ENCODE measurements at places on chromosomes 2 and 18.

- no peak for DNase-seq
Observed at GRCh38 chr18:13577091-13577697, 149.2 kb downstream of the FAM210A start.

GRCh38 chr2:33365264-33365970, 111.0 kb upstream of the RASGRP3 start:
- DNase-seq, result no peak

DNA sequence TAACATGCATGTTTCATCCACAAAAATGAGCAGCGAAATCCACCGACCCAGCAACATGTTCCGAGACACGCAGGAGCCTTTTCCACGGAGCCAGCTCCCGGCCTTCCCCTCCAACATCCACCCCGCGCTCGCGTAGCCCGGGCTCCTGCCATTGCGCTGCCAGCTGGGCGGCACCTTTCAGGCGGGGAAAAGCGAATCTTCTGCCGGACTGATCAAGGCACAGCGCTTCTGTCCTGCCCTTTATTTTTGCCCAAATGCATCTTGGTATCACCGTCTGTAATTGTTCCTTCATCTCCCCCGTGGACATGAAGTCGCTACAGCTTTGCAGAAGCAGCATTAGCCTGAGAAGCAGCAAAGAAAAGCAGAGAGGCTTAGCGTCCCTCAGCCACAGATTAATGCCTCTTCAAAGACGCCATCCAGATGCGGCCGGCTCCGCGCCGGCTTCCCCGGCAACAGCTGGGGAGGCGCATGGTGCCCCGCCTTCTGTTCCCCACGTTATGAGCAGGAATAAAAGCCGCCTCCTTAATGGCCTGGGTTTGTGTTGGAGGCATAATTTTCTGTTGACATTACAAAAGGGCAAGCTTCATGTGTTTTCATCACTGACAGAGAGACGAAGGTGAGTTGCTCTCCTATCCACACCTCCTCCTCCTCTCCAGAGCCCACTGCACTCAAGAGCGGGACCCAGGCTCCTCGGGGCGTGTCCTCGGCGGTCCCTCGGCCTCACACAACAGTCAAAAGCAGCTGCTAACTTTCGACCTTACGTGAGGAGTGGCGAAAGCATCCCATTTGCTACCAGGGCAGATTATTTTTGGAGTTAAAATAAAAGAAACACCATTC, 122.1 kb upstream of the SALL3 start:
- DNase-seq, result no peak

- no peak for DNase-seq
Observed at GRCh38 chr2:235539773-235540172, 45.9 kb downstream of the AGAP1 start.

GRCh38 chr2:6648596-6649247, 217.0 kb downstream of the CMPK2 start:
- no peak for DNase-seq

DNA sequence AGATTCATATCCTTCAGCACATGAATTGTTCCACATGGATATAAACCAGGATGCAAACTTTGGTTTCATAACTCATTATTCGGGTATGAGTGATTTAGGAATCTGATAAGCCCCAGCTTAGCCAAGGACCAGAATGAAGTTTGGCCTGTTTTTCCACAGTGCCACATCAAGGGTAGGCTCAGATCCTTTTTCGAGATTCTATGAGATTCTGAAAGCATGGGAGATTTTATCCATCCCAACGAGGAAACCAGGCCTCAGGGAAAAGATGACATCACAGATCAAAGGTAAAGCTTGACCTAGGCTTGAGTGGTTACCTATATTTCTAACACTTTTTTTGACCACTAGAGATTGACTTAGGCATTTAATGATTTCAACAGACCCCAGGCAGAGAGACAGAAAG, 590.8 kb upstream of the PKDCC start:
- no peak for DNase-seq

- no peak for DNase-seq
Observed at GRCh38 chr2:239873656-239874635, 151.2 kb downstream of the NDUFA10 start.

DNA sequence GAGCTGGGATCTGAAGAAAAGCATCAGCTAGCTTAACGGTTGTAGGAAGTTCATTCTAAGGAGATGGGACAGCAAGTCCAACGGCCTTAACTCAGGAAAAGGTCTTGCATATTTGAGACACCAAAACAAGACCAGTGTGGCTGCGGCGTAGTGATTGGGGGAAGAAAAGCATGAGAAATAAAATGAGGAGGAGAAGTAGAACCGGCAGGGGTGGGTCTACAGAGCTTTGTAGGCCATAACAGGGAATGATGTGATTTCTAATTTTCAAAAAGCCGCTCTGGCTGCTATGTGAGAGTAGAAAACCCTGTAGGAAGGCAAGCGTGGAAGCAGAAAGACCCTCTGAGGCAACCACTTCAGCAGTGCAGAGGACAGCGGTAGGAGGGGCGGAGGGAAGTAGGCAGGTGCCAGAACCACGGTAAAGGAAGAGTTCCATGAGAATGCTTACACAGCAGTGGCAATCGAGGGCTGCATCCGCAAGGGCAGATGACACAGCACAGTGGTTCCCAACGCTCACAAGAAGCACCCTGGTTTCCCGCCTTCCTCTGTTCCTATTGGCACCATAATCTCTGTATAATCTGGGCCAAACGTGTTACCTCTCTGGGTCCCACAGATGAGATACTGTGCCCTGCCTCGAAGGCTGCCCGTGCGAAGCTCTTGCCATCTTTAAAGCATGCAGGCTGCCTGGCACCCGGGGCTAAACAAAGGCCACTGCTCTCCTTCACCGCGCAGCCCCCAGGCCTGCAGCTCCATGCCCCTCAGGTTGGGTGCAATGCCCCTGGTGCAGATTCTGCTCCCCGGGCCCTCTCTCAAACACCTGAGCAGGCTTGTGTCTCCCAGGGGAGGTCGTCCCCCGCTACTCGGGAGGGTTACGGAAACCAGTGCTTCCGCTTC, 795 bp downstream of the ANKRD39 start:
- DNase-seq, result peak; percentile 56

DNA sequence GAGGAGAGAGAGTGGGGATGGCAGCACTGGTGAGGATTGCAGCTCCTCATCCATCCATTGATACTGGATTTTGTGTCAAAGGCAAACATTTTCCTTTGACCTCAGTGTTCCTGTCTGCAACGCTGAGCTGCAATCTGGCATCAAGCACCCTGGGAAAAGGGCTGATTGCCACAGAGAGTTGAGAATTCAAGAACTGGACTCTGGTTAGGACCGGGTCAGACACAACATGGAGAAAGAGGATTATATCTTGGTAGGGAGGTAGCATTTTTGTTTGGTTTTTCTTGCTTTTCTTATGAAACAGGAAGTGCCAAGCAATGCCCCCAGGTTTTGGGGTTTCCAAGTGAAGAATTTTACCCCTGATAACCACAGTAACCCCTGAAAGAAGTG, 81.9 kb upstream of the PKDCC start:
- no peak for DNase-seq

DNA sequence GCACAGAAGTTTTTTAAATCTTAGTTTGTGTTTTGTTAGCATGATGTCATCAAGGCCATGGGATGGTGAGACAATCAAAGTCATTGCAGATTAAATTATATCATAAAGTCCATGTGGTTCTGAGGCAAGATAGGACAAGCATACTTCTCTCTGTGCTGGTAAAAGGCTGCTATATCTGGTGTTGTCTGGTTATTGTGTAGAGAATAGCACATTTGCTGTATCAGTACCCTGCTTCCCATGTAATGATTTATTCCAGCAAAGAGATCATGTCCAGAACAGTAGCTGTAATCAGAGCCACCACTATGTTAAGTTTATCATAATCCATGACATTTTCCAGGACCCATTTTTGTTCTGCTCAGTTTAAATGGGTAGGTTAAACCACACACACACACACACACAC, 123.0 kb downstream of the TTC27 start:
- DNase-seq, result no peak

DNA sequence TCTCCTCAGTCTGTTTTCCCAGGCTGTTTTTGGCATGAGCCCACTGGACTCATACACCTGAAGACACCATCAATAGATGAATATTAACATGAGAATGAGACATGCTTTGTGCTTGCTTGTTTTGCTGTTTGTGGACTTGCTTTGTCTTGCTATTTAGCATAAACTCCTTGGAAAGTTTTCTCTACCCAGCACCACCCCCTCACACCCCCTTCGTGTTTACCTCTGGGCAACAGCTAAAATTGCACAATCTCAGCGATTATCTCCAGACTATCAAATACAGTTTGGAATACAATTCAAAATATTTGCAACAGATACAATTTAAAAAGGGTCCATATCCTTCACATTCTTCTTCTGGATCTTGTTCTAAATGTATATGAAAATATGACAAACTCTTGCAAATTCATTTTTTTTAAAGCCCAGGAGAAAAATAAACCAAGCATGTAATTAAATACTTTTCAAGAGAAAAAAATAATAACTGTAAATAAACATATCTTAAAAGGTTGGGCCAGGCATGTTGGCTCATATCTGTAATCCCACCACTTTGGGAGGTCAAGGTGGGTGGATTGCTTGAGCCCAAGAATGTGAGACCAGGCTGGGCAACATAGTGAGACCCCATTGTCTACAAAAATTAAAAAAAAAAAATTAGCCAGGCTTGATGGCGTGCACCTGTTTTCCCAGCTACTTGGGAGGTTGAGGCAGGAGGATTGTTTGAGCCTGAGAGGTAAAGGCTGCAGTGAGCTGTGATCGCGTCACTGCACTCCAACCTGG, 32.3 kb upstream of the PMAIP1 start:
- no peak for DNase-seq

DNA sequence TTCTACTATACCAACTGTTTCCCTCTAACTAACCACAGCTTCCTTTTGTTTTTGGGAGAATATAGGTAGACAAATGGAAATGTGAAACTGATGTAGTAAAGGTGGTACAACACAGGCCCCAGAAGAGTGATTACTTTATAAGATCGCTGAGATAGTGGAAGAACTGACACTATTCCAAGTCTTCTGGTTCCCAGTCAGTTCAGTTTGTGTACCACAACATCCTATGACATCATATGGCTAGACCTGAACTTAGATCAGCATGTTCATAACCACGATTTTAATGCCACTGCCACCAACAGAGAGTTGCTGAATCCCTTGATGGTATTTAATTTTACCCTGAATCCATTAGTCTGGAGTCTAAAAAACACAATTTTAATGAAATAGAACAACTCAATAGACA, 328.9 kb downstream of the GPD2 start:
- DNase-seq, result no peak

- no peak for DNase-seq
Observed at GRCh38 chr2:118250001-118250400, 161.7 kb downstream of the INSIG2 start.

GRCh38 chr18:78637442-78638402, 341.9 kb upstream of the SALL3 start:
- DNase-seq, result no peak

DNA sequence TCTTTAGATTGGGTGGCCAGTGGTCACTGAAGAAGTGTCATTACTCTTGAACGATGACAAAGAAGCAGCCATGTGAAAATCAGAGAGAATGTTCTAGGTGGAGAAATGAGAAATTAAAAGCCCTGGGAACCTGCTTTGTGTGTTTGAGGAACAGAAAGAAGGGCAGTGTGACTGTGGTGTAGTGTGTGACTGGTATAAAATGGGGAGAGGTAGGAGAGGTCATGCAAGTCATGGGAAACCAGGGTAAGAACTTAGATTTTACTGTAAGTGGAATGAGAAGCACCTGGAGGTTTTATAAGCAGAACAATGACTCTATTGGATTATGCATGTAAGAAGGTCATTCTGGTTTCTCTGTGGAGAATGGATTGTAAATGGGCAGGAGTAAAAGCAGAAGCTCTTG, 12.2 kb downstream of the ICOS start:
- DNase-seq, result no peak

GRCh38 chr2:23788100-23788499, 138.8 kb downstream of the ATAD2B start:
- DNase-seq, result no peak

DNA sequence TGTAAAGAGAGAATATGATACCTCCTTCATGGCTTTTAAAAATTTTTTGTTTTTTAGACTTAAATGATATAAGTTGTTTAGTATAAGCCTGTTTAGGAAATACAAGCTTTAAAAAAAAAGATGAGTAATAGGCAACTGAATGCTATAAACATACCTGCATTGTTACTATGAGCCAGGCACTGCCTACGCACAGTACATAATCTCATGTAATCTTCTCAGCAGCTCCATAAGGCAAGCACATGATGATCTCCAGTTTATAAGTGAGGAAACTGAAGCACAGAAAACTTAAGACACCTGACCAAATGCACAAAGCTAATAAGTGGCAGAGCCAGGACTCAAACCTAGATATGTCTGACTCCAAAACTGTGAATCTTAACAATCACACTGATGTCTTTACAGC, 156.3 kb upstream of the SLC1A4 start:
- DNase-seq, result no peak

DNA sequence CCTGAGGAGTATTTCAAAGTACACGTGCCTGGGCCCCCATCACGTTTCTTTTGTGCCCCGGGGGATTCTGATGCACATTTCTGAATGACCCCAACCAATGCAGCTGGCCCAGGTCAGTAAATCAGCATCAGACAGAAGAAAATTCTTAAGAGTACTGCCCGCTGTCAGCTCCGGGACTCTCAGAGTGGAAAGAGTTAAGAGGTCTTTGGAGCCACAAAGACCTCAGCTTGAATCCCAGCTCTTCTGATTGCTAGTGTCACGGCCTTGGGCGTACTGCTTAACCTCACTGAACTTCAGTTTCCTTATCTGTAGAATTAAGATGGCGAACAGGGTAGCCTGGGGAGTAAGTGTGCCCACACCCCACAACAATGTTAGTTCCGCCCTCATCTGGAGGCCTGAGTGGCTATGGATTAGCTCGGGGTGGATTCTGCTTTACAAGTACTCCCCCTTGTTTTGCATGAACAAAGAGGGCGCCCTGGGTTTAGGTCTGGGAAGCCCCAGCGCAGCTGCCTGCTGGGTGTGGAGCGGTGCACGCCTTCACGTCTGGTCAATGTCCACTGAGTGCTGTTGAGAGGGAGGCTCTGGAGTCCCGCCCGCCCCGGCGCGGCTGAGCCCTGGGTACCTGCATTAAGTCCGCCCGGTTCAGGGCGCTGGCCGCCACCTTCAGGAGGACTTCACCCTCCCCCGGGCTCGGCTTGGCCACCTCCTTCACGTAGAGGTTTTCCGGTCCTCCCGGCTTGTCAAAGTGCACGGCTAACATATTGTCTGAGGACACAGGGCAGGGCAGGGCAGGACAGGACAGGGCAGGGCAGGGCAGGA, 858 bp downstream of the TP53I3 start:
- DNase-seq, result peak; percentile 79

GRCh38 chr2:134636714-134637113, 82.1 kb downstream of the TMEM163 start:
- DNase-seq, result no peak

DNA sequence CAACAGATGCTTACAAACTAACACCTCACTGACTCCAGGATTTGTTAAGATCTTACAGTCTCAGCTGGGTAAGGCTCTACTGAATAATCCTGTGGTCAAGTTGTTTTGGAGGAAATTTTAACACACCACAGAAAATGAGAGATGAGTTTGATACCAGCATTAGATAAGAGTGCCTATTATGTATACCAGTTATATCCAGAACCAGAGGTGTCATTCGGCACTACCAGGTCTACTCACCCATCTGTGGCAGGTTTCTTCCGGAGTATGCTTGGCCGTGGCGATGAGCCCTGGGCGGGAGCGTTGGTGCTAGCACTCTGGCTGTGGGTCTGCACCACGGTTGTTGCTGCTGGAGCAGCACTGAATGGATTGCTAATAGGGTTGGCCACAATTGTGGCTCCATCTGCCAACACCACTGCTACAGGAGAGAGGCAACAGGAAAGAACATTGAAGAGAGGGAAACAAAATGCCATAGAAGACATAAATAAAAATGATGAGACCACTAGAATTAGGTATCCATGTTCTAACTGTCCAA, 41.2 kb downstream of the SAP130 start:
- no peak for DNase-seq

GRCh38 chr18:73638709-73639108, 508.9 kb downstream of the FBXO15 start:
- no peak for DNase-seq
